ENCODE measurements at places on chromosomes 13 and 19.

DNA sequence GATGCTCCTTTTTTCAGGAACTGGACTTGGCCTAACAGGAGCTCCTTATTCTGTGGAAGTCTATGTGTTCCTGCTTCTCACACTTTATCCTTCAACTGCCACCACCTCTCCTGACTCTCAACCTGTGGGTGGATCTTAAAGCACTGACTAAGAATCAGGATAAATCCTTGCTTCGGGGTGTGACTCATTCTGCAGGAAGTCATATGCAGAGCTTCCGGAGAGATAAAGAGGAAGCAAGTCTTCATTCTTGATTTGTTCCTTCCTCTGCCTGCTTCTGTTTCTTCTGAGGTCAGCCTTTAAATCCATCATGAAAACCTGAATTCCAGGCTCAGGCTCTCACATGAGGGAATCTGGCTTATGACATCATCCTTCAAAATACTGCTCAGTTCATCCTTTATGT lies 137.1 kb upstream of the ATXN8OS start:
- no peak for DNase-seq

GRCh38 chr13:43520351-43520750 lies 266.4 kb downstream of the ENOX1 start:
- no peak for DNase-seq

- DNase-seq = no peak
Observed at GRCh38 chr13:33606692-33607091, 211.3 kb upstream of the RFC3 start.

DNA sequence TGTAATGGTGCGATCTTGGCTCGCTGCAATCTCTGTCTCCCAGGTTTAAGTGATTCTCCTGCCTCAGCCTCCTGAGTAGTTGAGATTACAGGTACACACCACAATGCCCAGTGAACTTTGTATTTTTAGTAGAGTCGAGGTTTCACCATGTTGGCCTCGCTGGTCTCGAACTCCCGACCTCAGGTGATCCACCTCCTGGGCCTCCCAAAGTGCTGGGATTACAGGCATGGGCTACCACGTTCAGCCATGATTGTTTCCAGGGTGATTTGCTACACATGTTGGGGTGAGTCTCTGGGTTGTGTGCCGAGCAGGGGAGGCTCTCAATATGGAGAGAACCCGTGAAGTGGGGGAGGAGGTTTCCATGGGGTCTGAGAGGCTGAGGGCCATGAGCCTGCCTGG lies 24.8 kb upstream of the CEACAM21 start:
- DNase-seq = no peak

DNA sequence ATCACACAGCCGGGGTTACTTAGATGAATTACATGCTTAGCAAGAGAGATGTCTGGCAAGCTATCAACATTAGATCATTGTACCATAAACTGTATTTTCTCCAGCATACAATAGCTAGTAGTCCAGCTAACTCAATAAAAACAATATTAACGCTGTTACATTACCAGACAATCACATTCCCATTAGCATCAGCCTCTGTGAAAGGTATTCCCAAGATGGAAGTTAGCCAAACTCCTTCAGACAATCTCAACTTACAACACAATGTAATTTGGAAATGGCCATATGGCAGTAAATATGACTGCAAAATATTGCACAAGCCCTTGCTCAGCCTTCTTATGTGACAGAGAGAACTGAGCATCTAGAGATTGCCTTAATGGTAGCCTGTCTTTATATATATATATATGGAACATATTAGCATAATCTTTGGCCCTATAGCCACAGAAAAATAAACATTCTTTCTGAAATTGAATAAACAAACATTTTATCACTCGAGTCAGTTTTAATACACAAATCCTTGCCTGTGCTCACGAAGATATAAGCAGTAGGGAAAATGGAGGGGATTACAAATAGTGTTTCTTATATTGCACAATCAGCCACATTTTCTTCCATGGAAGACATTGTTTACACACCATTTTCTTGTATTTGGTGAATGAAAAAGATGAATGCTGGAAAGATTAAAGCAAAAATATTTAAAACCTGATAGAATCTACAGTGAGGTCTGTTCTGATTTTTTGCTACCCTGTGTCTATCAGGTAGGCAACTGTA lies 1060.5 kb downstream of the DIAPH3 start:
- no peak for DNase-seq

DNA sequence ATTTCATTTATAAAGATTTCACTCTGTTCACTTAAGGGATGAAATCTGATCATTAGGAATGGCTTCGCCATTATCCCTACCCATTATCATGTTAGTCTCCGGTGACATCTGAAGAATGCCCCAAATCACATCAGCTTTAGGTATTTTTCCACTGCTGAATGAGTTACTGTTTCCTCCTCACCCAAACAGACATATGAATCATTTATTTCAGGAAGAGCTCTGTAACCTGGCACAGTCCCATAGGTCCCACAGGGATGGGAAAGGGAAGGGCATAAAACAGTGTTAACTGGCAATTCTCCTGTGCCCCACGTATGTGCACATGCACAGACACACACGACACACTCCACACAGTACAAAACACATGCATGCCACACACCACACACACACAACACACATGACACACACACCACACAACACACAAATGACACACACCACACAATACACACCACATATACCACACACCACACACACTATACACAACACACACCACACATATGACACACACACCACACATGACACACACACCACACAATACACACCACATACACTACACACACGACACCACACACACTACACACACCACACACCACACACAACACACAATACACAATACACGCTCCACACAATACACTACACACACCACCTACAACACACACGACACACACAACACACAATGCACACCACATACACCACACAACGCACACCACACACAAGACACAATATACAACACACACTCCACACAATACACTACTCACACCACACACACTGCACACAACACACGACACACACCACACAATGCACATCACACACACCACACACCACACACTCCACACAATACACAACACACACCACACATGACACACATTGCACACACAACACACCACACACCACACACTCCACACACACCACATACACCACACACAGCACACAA lies 15.4 kb downstream of the TMEM255B start:
- DNase-seq = no peak
